ENCODE measurements at places on chromosomes 11 and 22.

GRCh38 chr11:69051381-69052342 is 2.9 kb downstream of the TPCN2 start:
- no peak for DNase-seq

DNA sequence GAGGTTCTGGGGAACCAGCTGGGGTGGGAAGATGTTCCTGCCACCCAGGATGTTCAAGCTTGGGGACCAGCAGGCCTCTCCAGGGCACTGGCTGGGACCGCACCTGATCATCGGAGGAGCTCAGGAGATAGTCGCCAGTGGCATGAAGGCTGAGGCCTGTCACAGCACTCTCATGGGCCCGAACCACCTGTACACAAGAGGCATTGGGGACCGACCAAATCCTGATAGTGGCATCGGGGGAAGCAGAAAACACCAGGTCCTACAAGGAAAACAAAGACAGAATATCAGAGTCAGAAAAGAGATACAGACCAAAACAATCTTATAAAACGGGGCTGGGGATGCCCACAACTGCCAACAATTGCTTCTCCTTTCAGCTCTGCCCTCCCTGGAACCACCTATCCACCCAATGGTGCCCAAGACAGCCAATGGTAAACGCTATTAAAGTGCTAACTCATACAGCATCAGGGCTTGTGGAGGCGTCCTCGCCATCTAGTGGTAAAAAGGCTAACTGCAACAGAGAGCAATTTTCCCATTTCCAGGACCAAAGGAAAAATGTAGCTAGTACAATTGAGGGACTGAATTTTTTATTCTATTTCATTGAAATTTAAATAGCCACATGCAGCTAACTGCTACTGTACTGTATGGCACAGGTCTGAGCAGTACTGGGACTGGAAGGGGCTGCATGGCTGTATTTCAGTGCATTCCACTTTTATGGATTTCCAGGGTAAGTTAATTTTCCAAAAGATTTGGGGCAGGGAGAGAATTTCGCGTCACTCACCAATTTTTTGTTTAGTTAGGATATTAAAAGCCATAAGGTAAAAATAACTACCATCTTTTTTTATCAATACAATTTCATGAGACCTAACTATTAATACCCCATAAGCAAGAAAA is 7.1 kb downstream of the PRPF19 start:
- DNase-seq, result no peak

DNA sequence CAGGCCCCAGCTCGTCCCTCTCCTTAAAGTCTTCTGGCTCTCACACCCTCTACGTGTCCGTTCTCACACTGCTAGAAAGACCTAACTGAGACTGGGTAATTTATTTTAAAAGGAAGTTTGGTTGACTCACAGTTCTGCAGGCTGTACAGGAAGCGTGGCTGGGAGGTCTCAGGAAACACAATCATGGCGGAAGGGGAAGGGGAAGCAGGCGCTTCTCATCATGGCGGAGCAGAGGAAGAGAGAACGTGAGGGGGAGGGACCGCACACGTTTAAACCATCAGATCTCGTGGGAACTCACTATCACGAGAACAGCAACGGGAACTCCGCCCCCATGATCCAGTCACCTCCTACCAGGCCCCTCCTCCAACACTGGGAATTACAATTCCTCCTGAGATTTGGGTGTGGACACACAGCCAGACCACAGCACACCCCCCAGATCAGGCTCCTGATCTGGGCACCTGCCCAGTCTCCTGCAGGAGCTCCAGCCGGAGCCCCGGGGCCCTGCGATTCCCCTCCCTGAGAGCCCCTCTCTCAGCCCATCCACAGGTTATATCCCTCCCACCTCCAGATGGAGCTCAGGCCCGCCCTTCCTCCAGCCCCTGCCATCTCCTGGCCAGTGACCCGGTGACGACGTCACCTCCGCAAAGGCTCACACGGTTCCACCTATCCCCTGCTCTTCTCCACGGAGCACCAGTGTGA is 170.2 kb downstream of the BRD1 start:
- DNase-seq, result peak; percentile 78

GRCh38 chr22:30044369-30044768 is 35.9 kb upstream of the HORMAD2 start:
- DNase-seq, result no peak

GRCh38 chr11:20397281-20397680 is 9.8 kb downstream of the PRMT3 start:
- DNase-seq, result no peak

DNA sequence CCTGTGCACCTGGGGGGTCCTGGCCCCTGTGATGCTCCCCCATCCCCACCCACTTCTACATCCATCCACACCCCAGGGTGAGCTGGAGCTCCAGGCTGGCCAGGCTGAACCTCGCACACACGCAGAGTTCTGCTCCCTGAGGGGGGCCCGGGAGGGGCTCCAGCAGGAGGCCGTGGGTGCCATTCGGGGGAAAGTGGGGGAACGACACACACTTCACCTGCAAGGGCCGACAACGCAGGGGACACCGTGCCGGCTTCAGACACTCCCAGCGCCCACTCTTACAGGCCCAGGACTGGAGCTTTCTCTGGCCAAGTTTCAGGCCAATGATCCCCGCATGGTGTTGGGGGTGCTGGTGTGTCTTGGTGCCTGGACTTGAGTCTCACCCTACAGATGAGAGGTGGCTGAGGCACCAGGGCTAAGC is 20.0 kb upstream of the TALDO1 start:
- no peak for DNase-seq

GRCh38 chr11:30451167-30451566 is 128.3 kb downstream of the ARL14EP start:
- no peak for DNase-seq
